ENCODE measurements at places on chromosomes 1 and 21.

DNA sequence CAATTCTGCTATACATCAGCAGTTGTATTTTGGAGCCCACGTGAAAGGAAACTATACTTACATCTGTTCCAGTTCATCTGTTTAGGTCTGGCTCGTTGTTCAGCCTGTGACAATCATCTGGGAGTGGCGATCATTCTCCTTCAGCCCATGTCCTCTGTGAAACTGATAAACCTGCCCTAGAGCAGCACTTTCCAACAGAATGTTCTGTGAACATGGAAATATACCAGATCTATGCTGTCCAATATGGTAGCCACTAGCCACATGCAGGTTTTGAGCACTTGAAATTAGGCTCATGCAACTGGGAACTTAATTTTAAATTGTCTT is 24.5 kb upstream of the COQ8A start:
- DNase-seq: no peak

- DNase-seq: no peak
Observed at GRCh38 chr1:180157108-180157507, 2.4 kb downstream of the QSOX1 start.

- DNase-seq: peak; percentile 83
Observed at GRCh38 chr21:39387461-39388037, 38.7 kb upstream of the HMGN1 start.

- DNase-seq: no peak
Observed at GRCh38 chr21:26783466-26784195, 61.6 kb downstream of the ADAMTS1 start.

DNA sequence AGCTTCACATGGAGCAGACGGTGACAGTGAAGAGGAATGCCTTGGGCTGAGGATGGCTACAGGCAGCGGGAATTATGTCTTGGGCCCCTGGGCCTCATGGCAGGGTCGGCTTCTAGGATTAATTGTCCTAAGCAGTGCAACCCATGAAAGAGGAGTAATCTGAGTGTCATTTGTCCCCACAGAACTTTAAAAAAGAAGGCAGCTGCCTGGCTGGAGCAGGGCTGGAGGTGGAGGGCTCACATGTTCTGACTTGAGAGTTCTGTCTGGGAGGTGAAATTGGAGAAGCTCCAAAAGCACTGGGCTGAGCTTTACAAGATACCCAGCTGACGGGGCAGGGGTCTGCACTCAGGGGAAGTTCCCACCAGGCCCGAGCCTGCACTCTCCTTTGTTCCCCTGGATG is 22.6 kb downstream of the CACNA1S start:
- DNase-seq: no peak

GRCh38 chr1:27026621-27027574 is 14.2 kb upstream of the TENT5B start:
- DNase-seq: no peak

DNA sequence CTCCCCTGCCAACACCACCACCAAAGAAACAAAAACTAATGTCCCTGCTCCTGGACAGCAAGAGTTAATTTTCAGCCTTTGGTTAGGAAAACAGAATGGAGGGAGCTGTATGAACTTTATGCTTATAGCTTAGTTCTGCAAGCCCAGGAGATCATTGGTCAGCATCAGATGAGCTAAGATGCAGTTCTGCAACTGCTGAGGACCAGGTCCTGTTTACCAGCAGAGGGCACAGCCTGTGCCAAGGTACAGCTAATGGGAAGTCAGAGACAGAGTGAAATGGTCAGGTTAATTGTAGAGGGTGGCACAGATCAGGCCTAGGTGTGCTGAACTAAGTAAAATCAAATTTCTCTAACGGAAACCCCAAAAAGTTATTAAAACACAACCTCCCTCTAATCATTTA is 161.3 kb downstream of the ROR1 start:
- no peak for DNase-seq

DNA sequence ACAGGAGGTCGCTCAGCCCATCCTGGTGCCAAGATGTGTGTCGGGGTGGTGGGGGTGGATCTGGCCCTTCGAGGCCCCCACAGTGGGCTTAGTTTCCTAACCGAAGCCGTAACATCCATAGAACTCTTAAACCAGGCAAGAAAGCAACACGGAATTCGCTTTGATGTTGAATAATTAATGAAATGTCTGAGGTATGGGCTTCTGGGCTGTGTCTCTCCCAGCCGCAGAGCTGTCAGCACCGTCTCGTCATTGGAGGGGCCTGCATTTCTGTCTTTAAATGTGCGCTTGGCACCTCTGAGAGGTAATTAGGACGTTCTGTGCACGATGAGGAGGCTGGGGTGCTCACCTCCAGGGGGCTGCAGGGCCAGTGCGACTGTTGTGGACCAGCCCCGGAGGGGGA is 13.3 kb upstream of the PLCH2 start:
- no peak for DNase-seq

DNA sequence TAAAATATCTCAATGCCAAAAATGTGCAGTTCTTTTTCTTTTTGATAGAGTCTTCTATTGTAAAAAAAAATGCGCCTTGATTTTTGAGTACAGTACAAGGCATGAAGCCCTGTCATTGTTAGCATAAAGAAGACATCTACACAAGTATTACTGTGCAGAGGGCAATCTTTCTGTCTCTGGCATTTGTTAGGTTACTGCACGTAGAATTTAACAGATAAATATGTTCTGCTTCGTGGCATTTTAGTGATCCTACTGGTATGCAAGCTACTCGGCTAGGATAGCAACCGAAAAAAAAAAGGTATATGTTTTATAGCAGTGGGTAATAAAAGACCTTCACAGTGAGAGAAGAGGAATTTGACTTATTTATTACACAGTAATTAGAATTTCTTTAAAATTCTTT is 492.9 kb upstream of the ADGRL2 start:
- DNase-seq: no peak

DNA sequence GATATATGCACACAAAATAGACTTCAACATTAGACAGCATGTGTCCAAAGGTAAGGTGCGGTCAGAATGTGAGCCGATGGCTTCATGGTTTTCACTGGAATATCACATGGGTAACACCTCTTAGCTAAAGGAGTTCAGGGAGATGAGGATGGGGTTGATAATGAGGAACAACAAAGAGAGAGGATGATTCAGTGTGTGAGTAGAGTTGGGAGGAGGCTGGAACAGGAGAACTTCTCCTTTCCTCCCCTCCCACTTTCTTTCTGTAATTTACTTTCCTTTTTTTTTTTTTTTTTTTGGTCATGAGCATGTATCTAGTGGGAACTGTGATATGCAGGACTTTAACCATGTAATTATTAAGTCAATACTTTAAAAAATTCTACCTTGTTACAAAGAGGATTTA is 99.4 kb downstream of the FASLG start:
- DNase-seq: no peak

GRCh38 chr1:229897501-229897900 is 169.5 kb upstream of the GALNT2 start:
- DNase-seq: no peak

- DNase-seq: no peak
Observed at GRCh38 chr1:79539001-79539400, 532.5 kb upstream of the ADGRL4 start.

DNA sequence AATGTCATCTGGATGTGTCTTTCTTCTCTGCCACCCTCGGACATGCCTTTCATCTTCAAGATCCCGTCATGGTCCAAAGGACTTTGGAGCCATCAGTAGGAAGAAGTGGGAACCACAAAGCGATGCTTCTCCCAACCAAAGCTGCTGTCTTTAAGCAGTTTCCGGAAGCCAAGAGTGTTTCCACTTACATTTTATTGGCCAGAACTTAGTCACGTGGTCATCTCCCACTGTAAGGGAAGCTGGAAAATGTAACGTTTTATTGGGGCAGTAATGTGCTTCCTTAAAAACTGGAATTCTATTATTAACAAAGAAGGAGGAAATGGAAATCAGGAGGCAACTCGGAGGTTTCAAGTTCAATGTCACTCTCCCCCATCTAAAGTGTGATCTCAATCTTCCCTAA is 170.8 kb downstream of the ATG4C start:
- DNase-seq: no peak

DNA sequence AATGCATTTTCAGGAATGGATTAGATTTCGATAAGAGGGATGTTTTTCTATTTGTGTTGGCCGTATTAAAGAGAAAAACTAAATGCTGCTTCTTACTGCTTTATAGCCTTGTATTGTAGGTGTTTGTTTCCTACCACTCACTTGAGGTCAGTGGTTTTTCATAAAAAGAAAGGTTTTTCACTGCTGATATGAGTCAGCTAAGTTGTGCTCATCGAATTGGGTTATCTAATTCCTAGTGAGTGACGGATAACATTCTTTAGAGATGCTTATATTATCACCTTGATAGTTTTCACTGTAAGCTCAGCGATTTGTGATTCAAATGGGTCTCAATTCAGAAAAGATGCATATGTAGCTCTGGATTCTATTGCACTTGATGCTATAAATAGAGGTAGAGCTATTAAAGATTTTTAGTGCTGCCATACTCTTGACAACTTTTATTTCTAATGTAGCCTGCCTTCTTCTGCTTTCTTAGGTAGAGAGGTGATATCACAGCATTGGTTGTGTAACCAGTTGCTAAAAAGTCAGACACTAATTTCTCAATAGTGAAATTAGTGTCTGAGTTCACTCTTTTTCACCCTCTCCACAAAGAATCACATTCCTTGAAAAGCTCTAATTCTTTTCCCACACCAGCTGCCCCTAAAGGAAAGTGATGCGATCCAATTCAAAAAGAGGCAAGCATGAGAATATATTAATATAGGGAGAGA is 180.0 kb downstream of the RASAL2 start:
- DNase-seq: no peak

DNA sequence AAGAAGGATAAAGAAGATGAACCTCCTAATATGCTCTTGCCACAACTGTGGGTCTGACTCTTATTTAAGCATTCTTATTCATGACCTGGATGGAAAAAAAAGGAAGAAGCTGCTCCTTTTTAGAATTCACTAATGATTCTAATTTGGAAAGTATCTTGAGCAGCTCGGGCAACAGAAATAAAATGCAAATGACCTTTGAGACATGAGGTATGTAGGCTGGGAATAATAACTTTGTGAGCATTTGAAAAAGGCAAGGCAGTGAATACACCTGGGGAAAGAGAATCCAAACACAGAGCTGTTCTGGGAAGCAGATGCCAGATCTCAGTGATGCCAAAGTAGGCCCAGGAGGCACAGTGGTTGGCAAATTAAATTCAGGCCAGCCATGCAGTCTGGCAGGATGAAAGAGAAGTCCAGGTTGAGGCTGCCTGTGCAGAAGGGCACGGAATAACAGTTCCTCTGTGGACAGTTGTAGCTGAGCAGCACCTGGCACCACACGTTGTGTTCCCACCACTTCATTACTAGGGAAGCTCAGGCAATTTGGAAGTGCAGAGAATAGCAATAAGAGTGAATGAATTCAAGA is 320.8 kb upstream of the ST6GALNAC5 start:
- no peak for DNase-seq

DNA sequence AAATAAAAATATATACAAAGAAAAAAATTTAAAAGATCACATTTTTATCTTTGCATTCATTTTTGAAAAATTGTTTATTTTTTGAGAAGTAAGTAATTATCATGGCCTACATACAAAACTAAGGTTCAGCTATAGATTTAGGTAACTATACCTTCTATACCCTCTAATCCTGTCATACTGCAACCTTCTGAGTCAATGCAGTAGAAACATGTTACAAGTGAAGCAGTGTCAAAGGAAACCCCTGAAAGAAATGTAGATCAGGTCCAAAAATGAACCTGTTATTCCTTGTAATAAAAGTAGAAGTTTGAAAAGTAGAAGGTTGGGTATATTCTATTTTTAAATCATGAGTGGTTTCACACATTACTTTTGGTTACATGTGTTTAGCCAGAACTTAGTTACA is 51.3 kb downstream of the PTGS2 start:
- DNase-seq: no peak

- DNase-seq: no peak
Observed at GRCh38 chr1:243963571-243963970, 87.5 kb upstream of the ZBTB18 start.

GRCh38 chr1:20123722-20124455 is 4.6 kb upstream of the PLA2G2D start:
- DNase-seq: no peak

- DNase-seq: no peak
Observed at GRCh38 chr1:180535418-180535999, 23.3 kb upstream of the OVAAL start.

DNA sequence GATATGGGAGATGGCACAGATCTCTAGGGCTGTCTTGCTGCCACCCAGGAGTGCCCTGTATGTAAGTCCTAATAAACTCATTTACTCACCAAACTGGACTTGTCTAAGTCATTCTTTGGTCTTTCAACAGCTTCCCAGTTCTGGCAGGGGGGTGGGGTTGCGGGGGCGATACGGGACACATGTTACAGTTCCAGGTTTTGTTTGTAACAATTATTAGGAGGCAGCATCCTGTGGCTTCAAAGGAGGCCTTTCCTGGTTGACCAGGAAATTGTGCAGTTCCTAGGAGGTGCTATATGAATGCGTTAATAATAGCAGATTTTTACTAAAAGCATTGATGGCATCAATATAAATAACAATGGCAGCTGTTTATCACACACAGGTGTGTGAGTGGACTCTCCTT is 42.7 kb upstream of the TRIM45 start:
- no peak for DNase-seq

GRCh38 chr1:1284221-1285101 is 4.2 kb downstream of the SCNN1D start:
- DNase-seq: no peak

DNA sequence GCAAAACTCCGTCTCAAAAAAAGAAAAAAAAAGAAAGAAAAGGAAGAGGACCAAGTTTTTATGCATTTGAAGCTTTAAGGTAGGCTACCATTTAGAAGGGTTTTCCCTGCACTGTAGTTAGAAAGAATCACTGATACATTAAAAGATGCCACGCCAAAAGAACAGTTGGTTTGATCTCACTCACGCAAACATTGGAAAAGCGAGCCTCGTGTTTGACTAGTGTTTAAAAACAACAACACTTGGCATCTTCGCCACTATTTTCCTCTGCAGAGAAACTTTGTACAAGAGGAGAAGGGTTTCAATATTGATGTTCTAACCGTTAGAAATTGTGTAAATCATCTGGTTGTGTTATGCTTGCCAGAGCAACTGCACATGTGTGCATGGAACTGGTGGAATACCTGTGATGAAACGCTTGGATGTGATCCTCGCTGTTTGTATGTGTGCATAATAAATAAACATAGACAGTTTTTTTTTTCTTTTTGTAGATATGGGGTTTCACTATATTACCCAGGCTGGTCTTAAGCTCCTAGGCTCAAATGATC is 24.0 kb upstream of the CAMTA1 start:
- DNase-seq: no peak

GRCh38 chr1:46070164-46070814 is 62.1 kb downstream of the PIK3R3 start:
- DNase-seq: no peak

DNA sequence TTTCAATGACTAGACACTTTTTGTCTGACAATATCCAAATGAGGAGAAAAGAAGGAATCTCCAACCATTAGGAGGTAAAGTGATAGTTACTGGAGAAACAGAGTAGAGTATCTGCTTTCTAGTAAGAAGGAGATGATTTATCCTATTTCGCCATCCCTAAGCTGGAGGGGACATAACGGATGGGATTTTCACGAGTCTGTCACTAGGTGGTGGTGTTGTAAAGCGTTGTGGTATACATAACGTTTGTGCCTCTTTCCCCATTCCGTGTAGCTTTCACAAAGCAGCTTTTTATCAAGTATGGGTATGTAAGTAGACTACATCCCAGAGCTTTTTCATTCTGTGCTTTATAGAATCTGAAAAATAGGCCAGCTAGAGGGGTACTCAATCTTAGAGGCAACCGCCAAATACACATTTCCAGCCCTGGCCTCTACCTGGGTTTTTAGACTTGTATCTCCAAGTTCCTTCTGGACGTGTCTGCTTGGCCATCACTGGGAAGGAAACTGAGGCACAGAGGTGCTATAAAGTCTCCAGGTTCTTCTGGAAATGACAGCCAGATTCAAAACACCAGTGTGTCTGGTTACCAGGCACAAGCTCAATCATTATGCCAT is 33.3 kb upstream of the FAM3B start:
- no peak for DNase-seq

GRCh38 chr1:78577257-78578100 is 42.8 kb upstream of the IFI44L start:
- no peak for DNase-seq

All from stimulated activated CD4-positive, alpha-beta T cell treated with anti-CD3 and anti-CD28 coated beads, Interleukin-15, amount 100 ng/mL, for 1 hour (primary cell).